Tongue (tissue), 3 donors: ENCODE measurements at places on chromosomes 5 and 9.

- no peak for DNase-seq
These were observed 207.5 kb downstream of the MELK start for GRCh38 chr9:36780186-36780585.

DNA sequence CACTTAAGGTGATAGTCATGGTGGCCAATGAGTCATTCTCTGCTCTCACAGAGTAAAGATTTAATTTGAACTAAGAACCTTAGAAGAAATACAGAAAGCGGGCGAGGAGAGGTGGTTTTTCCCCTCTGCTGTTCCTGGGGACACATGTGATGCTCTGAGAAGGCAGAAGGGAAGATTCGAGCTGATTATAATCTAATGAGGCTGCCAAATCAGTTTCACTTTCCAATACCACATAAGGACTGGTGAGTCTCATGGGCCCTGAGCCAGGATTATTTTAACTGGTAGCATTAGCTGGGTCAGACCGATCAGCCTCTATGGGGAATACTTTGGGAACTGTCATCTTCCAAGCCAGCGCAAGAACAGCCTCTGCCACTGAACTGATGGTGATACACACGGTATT is 116.5 kb downstream of the SLC1A3 start:
- DNase-seq, result no peak

DNA sequence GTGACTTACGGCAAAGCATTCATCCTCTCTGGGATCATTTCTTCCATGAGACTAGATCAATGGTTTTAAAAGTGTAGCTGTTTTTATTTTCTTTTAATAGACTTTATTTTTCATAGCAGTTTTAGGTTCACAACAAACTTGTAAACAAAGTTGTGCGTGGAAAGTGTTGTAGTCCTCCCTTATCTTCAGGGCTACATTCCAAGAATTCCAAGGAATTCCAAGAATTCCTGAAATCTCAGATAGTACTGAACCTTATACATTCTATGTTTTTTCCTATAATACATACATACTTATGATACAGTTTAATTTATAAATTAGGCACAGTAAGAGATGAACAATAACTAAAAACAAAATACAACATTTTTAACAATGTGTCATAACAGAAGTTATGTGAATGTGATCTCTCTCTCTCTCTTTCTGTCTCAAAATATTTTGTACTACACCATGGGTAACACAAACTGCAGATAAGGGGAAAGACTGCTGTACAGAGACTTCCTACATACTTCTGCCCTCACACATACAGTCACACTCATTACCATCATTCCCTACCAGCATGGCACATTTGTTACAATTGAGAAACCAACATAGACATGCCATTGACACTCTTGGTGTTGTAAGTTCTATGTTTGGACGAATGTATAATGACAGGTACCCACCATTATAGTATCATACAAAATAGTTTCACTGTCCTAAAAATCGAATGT is 1933.2 kb upstream of the WWC1 start:
- DNase-seq, result no peak

DNA sequence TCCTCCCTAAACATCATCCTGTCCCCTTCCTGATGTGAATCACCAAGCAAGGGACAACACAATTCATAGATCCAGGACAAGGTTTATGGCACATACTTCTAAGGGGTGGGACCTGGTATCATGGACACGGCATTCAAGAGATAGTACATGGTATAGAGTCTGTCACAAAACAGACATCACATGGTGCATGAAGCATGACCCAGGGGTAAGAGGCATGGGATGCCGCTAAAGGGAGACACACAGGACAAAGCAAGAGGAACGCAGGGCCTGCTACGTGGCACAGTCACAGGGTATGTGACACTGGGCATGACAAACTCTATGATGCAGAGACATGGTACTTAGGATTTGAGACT is 20.7 kb downstream of the GSN start:
- no peak for DNase-seq

DNA sequence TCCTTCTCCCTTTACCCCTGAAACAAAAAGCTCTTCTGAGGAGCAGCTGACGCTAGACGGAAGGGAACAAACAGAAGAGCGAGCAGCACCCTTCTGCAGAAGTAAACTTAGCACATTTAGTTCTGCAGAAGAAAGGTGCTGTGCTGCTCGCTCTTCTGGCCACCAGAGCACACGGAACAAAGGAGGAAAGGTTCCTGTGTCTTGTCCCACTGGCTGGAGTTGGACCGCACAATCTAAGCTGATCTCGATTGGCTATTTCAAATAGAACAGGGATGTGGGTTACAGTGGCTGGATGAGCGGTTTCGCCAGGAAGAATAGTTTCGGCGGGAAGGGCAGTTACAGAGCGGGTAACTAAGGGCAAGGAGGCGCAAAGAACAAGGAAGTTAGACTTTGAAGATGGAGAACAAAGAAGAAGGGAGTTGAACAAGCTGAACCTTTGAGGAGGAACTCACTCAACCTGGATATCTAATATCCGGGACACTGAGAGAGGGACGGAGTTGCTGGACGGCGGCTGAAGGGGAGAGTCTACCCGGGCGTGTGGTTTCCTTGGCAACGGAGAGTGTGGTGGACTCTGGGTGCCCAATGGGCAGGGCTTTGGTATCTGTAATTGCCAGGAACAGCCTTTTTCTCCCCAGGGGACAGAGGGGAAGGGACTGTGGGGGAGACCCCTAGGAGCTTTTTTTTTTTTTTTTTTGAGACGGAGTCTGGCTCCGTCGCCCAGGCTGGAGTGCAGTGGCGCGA is 7.1 kb downstream of the GTF3C5 start:
- no peak for DNase-seq

DNA sequence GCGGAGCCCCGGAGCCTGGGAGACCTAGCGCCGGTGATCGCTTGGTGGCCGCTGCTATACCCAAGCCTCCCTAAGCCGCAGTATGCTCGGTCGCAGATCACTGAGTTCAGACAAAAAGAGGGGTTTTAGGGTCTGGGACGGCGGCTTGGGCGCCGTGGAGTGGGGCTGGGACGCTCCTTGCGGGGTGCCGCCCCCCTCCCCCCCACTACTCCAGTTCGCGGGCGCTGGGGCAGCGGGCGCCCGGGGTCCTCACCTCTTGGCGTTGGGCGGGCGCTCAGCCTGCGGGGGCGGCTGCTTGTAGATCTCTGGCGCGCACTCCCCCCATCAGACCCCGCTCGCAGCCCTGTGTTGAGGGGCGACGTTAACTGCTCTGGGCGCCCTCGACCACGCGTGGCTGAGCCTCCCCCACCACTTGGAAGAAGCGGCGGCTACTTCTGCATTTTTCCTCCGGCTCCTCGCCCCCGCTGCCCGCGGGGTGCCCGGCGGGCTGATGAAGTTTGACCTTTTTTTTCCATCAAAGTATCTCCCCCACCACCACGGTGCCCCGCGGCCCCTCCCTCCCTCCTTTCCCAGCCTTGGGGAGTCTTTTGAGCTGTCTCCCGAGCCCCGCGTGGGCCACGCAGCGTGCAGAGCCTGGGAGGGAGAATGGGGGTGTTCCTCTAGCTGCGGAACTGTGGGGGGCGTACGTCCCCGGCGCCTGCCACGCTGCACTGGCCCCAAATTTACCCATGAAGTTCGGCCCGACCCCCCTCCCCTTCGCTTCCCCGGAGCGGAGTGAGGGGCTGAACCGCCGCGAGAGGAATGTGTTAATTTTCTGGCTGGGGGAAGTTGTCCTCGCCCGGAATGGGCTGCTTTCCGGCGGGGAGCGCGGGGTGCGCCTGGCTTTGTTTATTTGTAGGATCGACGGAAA is 1.2 kb downstream of the CXXC5 start:
- peak; percentile 58 for DNase-seq

GRCh38 chr5:168365581-168366081 is 74.2 kb downstream of the WWC1 start:
- DNase-seq, result peak; percentile 27

DNA sequence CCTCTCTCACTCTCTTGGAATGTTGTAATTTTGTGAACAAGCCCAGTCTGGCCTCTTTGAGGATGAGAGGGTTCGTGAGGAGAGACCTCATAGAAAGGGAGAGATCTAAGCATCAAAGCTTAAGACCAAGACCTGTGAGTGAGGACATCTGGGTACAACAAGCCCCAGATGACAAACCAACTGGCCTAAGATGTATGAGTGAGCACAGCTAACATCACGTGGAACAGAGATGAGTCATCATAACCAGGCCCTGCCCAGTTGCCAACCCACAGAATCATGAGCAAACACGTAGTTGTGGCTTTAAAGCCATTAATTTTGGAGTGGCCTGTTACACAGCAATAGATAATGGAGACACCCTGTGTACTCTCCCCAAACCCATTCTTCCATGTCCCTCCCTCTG is 439.1 kb upstream of the KIF2A start:
- no peak for DNase-seq

DNA sequence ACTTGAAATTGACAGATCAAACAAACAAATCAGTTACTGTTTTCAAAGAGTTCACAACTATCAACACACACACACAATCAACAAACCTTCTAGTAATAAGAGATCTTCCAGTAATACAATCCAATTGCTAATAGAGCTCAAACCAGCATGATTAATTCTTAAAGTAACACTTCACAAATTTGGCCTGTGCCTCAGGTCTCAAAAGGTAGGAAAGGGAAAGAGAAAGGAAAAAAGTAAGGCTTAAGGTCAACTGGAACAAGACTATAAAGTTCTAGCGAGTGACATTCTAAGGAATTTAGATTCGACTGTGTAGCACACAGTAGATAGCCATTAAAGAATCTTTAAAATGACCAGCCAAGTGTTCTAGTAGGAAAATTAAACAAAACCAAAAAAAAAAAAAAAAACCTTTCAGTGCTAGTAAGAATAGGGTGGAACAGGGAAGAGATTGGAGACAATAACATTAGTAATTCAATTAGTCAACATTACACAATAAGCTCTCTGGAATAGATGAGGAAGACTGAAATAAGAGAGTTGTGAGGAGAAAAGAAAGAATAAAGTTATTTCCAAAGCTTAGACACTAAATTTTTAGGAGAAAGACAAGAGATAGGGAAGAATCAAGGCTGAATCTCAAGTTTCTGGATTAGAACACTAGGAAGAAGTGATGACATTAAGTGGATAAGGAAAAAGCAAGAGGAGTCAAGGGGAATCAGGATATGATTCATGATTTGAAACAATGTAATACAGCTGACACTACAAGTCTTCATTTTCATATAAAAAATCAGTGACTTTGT is 86.1 kb downstream of the FBXL17 start:
- no peak for DNase-seq

DNA sequence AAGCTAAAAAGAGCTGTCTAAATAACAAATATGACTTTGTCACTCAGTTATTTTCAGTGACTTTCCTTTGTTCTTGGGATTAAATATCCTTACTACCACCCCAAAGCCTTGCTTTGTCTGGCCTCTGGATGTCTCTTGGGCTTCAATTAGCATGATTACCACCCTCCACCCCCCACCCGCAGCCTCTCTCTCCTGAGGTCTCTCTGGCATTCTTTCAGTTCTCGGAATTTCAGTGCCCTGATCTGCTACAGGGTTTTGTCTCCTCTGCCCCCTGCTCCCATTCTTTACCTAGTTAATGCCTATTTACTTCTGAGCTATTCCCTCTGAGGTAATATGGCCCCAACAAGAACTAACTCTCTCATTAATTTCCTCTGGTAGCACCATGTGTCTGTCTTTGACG is 376.4 kb downstream of the DEPDC1B start:
- no peak for DNase-seq

GRCh38 chr5:140607031-140607430 is 25.9 kb downstream of the CD14 start:
- DNase-seq, result no peak

DNA sequence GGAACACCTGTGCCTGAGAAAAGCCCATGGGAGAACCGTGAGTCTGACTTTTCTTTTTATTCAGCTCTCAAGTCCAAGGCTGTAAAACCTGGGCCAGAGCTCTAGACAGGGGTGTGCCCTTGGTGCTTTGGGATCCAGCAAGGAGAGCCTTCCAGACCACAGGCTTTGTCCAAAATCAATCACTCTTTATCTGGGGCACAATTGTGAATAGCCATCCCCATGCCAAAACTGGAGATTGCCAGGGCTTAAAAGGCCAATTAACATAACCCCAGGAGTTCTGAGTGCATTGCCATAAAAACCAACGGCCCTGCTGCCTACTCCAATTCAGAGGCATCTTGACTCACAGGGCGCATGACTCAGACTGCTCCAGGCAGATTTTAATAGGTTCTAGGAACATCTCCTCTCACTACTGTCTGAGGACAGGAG is 391.8 kb downstream of the ARHGEF28 start:
- DNase-seq, result peak; percentile 49

DNA sequence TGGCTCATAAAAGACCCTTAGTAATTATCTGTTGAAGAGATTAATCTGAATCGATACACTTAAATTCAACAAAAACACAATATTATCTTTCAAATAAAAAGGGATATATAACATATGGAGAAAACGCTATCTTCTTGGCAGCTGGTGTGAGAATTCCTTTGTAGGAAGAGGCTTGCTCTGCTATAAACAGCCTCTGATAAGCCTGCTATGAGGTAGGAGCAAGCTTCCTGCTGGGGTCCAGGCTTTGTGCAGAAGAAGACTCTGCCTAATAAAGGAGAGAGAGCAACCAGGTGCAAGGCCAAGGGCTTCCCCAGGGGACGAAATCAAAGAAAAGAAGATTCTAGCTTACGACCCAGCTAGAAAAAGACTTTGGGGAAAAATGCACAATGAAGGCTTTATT is 43.3 kb upstream of the SSBP2 start:
- no peak for DNase-seq

- no peak for DNase-seq
These were observed 65.9 kb downstream of the RGS3 start for GRCh38 chr9:113529336-113530009.

GRCh38 chr5:40308867-40309266 is 370.8 kb upstream of the PTGER4 start:
- DNase-seq, result no peak

DNA sequence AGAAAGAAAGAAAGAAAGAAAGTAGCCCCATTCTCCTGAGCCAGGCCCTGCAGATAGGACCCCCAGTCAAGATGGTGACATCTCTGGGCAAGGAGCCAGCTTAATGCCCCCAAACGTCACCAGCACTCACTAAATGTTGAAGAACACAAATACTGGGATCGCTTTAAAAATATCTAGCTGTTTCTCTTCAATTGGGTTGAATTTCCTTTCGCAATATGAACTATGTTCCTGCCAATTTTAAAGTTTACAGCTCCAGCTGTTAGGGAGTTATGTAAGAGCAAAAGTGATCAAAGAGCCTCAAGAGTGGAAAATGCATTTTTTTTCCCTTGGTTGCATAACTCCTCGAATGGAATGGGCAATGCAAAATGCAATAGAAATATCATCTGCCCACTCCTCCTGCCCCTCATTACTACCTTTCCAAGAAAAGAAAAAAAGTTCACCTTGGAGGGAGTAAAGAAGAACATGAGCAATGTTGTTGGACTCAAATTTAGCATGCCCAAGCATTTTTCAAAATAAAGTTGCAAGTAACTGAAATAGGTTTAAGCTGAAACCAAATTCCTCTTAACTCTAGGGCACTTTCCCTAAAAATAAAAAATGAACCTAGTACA is 244.2 kb upstream of the PIK3R1 start:
- peak; percentile 73 for DNase-seq

- no peak for DNase-seq
These were observed 22.3 kb upstream of the NPM1 start for GRCh38 chr5:171365351-171365750.

GRCh38 chr5:1666812-1667588 is 132.6 kb downstream of the MRPL36 start:
- DNase-seq, result peak; percentile 69

- DNase-seq, result no peak
These were observed 490.5 kb upstream of the ZNF608 start for GRCh38 chr5:125236981-125237380.
